ENCODE measurements at places on chromosomes 1 and 21.

DNA sequence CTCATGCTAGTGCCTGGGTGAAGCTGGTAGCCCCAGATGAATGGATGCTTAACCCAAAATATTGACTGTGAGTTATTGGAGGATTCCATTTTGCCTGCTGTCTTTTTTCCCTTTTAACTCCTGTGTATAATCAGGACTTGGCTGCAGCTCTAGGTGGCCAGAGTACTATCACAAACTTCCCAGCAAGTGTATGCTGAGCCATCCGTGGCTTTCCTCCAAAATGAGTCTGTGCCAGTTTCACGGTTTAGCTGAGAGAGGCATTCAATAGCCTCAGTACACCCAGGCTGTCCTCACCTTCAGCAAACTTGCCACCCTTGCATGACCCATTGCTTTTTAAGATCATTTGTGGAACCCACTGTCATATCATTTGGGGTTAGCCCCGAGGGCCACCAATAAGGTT is 5.3 kb upstream of the DPT start:
- no peak for DNase-seq

GRCh38 chr1:235090406-235091069 is 38.1 kb downstream of the TOMM20 start:
- DNase-seq, result no peak

DNA sequence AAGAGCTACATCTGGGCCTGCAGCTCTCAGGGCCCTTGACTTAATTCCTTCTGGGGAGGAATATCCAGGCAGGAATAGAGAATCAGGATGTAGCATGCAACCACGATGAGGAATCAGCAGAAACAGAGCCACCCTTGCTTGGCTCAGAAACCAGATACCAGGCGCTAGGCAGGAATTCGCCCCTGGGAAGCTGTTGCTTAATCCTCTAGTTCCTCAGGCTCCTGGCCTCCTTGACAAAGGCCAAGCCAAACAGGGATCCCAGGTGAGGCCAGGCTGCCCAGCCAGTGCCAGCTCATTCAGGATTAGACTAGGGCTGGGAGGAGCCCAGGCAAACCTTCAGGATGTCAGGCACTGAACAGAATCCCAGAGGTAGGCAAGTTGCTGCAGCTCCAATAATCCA is 48.2 kb upstream of the IRF2BP2 start:
- DNase-seq, result no peak

- DNase-seq, result no peak
These were observed 122.2 kb downstream of the PATJ start for GRCh38 chr1:61864489-61864888.

DNA sequence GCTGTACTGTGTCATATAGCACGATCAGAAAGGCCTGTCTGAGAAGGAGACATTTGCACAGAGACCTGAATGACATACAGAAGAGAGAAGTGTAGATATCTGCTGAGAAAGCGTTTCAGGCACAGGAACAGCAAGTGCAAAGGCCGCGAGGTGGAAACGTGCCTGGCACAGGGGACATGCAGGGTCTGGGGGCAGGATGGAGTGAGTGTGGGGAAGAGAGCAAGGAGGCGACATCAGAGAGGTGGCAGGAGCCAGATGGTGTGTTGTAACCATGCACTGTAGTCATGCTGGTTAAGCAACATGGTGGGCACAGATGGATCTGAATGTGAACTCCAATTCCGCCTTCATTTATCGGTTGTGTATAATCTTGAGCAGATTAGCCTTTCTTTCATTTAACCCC is 13.0 kb downstream of the KRTCAP2 start:
- DNase-seq, result no peak

- DNase-seq, result no peak
These were observed 162.3 kb upstream of the VAMP3 start for GRCh38 chr1:7608628-7609305.

DNA sequence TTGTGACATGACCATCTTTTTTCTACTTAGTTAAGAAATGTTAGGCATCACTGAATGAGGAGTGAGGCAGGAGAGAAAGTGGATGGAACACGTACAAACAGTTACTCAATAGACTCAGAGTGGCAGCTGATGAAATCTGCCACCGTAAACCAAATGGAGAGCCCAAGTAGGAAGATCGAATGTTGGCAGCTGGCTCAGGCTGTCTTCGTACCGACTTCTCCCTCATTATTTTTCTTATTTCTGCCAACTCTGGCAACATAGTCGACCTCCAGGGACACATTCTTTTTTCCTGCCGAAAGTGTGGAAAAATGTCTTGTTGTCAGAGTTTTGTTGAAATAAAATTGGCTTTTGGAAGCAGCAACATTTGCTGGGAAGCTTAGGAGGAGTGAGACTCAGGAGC is 143.3 kb downstream of the GREM2 start:
- DNase-seq, result no peak

DNA sequence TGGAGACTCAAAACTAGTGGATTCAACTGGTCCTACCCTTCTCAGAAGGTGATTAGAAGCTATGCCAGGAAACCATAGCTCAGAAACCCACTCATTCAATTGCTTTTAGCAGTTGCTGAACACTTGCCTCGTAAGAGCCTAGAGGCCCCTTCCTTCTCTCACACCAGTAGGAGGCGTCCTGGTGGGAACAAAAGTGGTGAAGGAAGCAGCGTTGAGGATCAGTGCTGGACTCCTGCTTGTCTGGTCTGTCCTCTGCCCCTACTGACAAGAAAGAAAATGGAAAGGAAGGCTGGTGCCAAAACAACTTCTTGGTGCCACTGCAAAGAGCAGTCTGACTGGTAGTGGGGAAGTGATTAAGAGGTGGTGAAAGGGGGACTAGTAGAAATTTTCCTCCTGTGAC is 269.7 kb downstream of the LMO4 start:
- DNase-seq, result no peak

DNA sequence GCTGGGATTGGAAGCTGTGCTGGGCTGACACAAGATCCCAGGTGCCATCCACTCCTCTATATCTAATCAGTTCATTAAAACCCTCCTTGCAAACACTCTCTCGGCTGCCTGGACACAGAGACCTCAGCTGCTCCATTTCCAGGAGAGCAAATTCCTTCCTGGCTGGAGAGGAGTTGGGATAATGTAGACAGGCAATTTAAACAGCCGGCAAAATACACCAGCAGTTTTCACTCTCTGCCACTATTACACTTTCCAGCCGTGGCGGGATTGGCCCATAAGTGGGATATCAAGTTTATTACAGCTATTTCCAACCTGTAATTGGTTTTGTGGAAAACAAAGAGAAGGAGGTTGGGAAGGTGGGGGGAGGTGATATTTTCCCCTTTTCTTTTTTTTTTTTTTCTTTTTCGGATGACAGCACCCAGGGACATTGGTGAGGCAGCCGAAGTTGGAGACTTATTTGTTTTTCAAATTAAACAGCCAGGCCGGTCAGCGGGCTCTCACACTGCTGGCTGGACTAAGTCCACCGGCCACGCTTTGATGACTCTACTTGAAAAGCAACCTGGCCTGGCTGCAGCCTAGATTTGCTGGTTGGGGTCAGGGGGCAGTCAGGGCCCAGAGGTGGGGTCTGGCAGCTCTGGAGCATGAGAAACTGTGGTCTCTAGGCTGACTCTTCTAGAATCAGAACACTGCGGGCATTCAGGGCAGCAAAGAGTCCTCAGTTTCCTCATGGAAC is 177.4 kb downstream of the IGSF21 start:
- no peak for DNase-seq

GRCh38 chr1:218741852-218742251 is 396.7 kb downstream of the TGFB2 start:
- DNase-seq, result no peak

DNA sequence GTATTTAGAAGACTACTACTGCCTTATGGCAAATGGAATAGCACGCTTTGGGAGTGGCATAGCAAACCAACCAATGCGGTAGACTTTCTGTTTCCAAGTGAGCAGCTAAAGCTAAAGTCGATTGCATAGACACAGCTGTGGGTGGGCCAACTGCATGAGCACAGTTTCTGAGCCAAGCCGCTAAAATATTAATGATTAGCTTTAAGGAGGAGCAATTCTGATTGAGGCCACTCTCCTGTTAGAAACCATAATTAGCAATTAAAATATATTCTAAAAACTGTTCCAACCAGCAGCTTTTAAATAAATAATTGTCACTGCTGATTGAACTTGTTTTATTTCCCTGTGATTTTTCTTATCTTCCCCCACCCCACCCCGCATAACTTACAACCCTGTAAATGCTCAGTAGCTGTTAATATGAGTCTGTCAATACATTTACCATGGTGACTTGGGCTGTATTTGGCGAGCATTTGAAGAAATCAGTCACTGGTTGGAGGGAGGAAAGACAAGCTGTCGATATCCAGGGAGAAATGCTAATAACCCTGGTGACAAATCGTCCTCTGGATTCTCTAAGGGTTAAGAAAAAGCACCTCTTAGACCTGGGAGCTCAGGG is 32.2 kb downstream of the RNF220 start:
- DNase-seq, result no peak

- no peak for DNase-seq
These were observed 10.0 kb downstream of the GALNT2 start for GRCh38 chr1:230077011-230077410.

DNA sequence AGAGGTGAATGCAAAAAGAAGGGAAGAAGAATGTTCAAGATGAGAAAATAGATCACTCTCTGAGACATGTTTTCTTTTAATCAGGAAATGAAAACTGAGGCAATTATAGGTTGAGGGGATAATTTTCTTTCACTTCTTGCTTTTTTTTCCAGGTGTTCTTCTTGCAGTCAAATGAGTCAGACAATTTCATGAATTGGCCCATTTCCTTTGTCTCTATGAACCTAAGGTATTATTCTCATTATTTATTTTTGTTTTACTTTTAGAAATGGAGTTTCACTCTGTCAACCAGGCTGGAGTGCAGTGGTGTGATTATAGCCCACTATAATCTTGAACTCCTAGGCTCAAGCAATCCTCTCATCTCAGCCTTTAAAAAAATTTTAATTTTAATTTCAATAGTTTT is 3.5 kb upstream of the VASH2 start:
- no peak for DNase-seq

- no peak for DNase-seq
These were observed 355.5 kb downstream of the LMO4 start for GRCh38 chr1:87684194-87684593.

GRCh38 chr1:153963850-153964331 is 554 bp upstream of the SLC39A1 start:
- DNase-seq, result no peak

- DNase-seq, result no peak
These were observed 11.7 kb upstream of the SYPL2 start for GRCh38 chr1:109454497-109455133.

GRCh38 chr21:27614231-27614630 is 647.3 kb upstream of the ADAMTS5 start:
- no peak for DNase-seq

- no peak for DNase-seq
These were observed 82.6 kb upstream of the GPR52 start for GRCh38 chr1:174364996-174365736.

DNA sequence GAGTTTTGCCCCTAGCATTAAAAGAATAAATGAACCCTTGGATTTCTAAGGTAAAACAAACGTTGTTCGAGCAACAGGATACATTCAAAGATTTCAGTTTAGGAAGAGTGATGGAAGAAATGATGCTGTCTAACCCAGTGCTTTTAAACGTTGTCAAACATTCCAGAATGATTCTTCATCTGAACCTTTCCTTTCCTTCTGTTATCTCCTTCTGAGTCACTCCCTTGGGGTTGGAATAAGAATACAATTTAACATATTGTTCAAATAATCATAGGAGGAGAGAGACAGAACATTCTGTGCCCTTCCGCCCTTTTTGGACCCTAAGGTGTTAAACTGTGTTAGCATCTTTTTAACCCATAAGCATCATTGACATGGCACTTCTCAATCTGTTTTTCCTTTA is 61.1 kb upstream of the RCOR3 start:
- no peak for DNase-seq

DNA sequence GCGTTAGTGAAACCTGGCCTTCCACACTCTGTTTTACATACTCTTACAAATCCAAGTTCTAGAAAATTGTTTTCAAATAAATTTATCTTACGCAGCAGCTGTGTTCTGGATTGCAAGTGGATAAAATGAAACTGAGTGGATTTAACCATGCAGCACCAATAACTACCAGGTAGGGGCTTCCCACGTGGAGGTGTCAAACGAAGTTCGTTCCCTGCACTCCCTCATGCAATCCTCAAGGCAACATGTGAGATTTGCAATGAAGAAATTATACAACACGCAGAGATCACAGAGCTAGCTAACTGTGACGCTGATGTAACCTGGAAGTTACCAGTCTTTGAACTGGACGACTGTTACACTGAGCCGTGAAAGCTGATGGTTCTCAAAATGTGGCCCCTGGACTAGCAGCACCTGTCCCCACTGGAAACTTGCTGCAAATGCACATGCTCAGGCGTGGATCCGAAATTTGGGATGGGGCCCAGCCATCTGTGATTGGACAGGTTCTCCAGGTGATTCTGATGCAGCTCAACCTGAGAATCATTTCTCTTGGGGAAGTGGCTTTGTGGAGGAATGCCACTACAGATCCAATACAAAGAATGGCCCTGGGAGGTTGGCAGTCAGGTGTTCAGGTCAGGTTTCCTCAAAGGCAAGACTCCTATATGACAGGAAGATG is 36.3 kb downstream of the RSPH1 start:
- DNase-seq, result no peak

GRCh38 chr1:28058971-28059878 is 29.2 kb downstream of the EYA3 start:
- DNase-seq, result no peak

DNA sequence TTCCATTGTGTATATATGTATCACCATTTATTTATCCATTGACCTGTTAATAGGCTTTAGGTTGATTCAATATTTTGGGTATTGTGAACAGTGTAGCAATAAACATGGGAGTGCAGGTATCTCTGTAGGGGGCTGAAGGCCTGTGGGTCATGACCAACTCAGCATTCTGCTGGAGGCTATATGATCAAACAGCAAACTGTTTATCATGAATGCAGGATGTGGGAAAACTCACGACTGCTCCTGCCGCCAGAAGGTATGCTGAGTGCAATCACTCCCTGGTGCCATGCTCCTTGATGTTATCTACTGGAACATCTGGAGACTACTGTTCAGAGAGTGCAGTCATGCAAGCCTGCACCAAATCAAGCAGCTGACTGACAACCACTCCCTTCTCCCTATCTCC is 275.2 kb downstream of the COL11A1 start:
- no peak for DNase-seq

- no peak for DNase-seq
These were observed 8.0 kb upstream of the TMEM52 start for GRCh38 chr1:1926886-1927660.

DNA sequence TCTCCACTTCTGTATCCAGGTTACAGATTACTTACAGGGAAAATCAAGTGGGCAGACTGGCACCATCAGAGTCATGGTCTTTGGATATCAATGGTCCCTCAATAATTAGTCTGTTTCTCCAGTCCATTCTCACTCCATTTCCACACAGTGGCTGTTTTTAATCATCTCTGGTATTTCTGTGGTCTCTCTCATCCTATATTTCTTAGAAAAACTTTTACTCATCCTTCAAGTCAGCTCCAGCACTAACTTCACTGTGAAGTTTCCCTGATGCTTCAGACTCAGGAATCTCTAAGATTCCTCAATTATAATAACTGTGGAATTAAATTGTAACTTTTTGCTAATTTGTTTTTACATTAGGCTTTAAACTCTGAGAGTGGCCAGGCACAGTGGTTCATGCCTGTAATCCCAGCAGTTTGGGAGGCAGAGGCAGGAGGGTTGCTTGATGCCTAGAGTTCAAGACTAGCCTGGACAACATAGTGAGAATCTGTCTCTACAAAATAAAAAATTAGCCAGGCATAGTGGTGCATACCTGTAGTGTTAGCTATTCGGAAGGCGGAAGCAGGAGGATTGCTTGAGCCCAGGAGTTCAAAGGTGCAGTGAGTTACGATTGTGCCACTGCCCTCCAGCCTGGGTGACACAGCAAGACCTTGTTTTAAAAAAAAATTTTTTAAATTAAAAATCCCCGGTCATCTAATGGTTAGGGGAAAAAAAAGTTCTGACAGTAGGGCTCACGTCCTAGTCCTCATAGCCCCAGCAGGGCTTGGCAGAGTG is 10.6 kb downstream of the CD160 start:
- no peak for DNase-seq
